Type B pancreatic cell (in vitro differentiated cells): ENCODE measurements at places on chromosomes 1 and 21. TPM values are rescaled to one million over a fixed set of nuclear protein-coding genes. Genes with fewer than 3 reads are reported as not detected.

Gene SELENBP1
- total RNA-seq, result 20.5 and 39.2 TPM in 2 replicates

Gene RIPK4
- 13.7 and 30.3 TPM in 2 replicates for total RNA-seq

Gene DISC1
- total RNA-seq, result 1.2 and 4.7 TPM in 2 replicates

Gene S100A7A
- not detected in 2 replicates for total RNA-seq

Gene PLCH2
- total RNA-seq, result 0.67 and 0.82 TPM in 2 replicates

Gene PRXL2B
- total RNA-seq, result 33.7 and 40.3 TPM in 2 replicates

Gene FLG2
- total RNA-seq, result not detected in 2 replicates

Gene IRF6
- total RNA-seq, result 28.2 and 67.4 TPM in 2 replicates

Gene SPSB1
- 5.6 and 17.4 TPM in 2 replicates for total RNA-seq

Gene CHI3L2
- total RNA-seq, result 0.72 and 3.4 TPM in 2 replicates

Gene KCNQ4
- total RNA-seq, result 0.85 and 1.1 TPM in 2 replicates

Gene GPX7
- total RNA-seq, result 20.4 and 35.4 TPM in 2 replicates

Gene FCRL4
- not detected in 2 replicates for total RNA-seq

Gene KCNA2
- 0.40 and 1.1 TPM in 2 replicates for total RNA-seq

Gene ANGPTL3
- 2.2 and 2.6 TPM in 2 replicates for total RNA-seq

Gene SRSF10
- 113 and 177 TPM in 2 replicates for total RNA-seq

Gene APCS
- total RNA-seq, result 0.40 TPM in 1 of 2 replicates, not detected in the other

Gene KCNJ15
- total RNA-seq, result 3.9 and 4.9 TPM in 2 replicates

Gene PTPN14
- 29.2 and 32.3 TPM in 2 replicates for total RNA-seq

Gene IGSF8
- total RNA-seq, result 27.7 and 33.2 TPM in 2 replicates

Gene CSF3R
- 2.1 and 10.6 TPM in 2 replicates for total RNA-seq

Gene STRIP1
- 46.7 and 69.2 TPM in 2 replicates for total RNA-seq

Gene LCE3D
- not detected in 2 replicates for total RNA-seq

Gene CDK11B
- 21.8 and 26.5 TPM in 2 replicates for total RNA-seq

Gene KCNN3
- 0.45 and 3.8 TPM in 2 replicates for total RNA-seq

Gene REN
- 0.69 and 1.2 TPM in 2 replicates for total RNA-seq

Gene SHISAL2A
- total RNA-seq, result not detected in 2 replicates

Gene SUMO3
- 61.0 and 81.2 TPM in 2 replicates for total RNA-seq

Gene SAMSN1
- total RNA-seq, result 2.6 and 6.0 TPM in 2 replicates

Gene ALPL
- total RNA-seq, result 2.5 and 43.1 TPM in 2 replicates

Gene TIPRL
- total RNA-seq, result 21.4 and 24.5 TPM in 2 replicates

Gene NPHS2
- 0.31 TPM in 1 of 2 replicates, not detected in the other for total RNA-seq

Gene KDF1
- 12.2 and 26.9 TPM in 2 replicates for total RNA-seq

Gene LCE3E
- not detected in 2 replicates for total RNA-seq

Gene FCRL2
- not detected in 2 replicates for total RNA-seq

Gene SCAMP3
- total RNA-seq, result 52.0 and 58.7 TPM in 2 replicates

Gene PADI4
- not detected in 2 replicates for total RNA-seq

Gene CA6
- total RNA-seq, result 0.24 TPM in 1 of 2 replicates, not detected in the other

Gene NTNG1
- total RNA-seq, result 8.0 and 19.7 TPM in 2 replicates

Gene COL24A1
- total RNA-seq, result 0.33 and 7.2 TPM in 2 replicates
